ENCODE measurements at places on chromosomes 12 and 14.

- peak; percentile 80 for DNase-seq
These were observed 39.6 kb downstream of the TEAD4 start for GRCh38 chr12:2998789-2999264.

DNA sequence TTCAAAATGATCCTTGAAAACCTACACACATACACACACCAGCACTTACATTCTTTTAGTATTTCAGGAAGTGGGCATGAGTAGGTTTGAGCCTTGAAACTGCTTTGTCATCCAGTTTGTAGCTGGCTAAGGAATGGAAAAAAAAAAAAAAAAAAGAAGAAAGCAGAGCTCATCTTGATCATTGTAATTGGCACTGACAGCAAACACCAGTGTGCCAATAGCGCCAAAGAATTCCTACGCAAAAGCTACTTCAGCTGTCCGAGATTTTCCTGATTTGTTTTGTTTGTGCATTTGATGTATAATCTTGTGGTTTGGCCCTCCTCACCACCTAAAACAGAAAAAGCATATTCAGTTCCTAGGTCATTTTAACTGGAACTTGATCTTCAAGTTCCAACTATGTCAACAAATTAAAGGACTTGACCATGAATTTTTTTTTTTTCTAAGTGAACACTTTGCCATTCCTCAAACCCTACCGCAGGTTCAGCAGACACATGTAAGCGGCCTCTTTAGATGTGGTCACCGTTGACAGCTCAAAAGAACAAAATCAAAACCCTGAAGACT lies 57.3 kb downstream of the FLRT2 start:
- DNase-seq: peak; percentile 77

DNA sequence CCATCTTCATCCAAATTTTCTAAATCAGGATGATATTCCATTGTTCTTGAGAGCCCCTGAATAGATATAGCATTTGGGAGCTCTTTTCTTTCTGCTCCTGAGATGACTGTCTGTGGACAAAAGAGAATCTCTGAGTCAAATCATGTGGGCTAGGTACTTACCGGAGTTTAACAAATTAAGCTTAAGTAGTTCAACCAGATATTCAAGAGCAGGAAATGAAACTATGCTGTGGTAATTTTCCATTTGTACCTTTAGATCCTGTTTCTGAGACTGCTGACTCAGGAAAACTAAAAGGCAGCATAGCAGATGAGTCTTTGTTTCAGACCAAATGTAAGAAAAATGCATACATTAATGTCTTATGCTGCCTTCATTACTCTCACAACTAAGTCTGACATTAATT lies at the start of gene CLEC7A:
CLEC7A (minus strand) TSS at position 158 of the 400 bp plus-strand sequence; CDS start at position 41, 117 bp downstream.
- no peak for DNase-seq

GRCh38 chr14:84991021-84991420 lies 538.9 kb upstream of the FLRT2 start:
- no peak for DNase-seq

- DNase-seq: no peak
These were observed 4.4 kb downstream of the KRT3 start for GRCh38 chr12:52791271-52792184.
